ENCODE measurements at places on chromosomes 3 and 15. TPM values are rescaled to one million over a fixed set of nuclear protein-coding genes. Genes with fewer than 3 reads are reported as not detected.

RFTN1 gene
- total RNA-seq: 109 TPM

PRSS50 gene
- not detected for total RNA-seq

ABI3BP gene
- not detected for total RNA-seq

CCDC13 gene
- not detected for total RNA-seq

IL5RA gene
- total RNA-seq: not detected

SNX33 gene
- 1.1 TPM for total RNA-seq

MEGF11 gene
- not detected for total RNA-seq

MYNN gene
- 12.0 TPM for total RNA-seq

OR5K2 gene
- not detected for total RNA-seq

CDHR4 gene
- not detected for total RNA-seq

MINAR1 gene
- 0.21 TPM for total RNA-seq

GOLGA8Q gene
- total RNA-seq: 0.20 TPM

CHRNB4 gene
- not detected for total RNA-seq

CCR3 gene
- not detected for total RNA-seq

PRKCD gene
- total RNA-seq: 9.1 TPM

Measured in activated naive CD4-positive, alpha-beta T cell treated with anti-CD3 and anti-CD28 coated beads for 36 hours (primary cell).